GM13976 (cell line): ENCODE measurements at places on chromosomes 2 and 18.
A peak's percentile ranks its signal among the peaks of the same experiment; 100 is the strongest.

GRCh38 chr2:145813481-145813880, 1293.6 kb upstream of the ZEB2 start:
- DNase-seq: no peak

DNA sequence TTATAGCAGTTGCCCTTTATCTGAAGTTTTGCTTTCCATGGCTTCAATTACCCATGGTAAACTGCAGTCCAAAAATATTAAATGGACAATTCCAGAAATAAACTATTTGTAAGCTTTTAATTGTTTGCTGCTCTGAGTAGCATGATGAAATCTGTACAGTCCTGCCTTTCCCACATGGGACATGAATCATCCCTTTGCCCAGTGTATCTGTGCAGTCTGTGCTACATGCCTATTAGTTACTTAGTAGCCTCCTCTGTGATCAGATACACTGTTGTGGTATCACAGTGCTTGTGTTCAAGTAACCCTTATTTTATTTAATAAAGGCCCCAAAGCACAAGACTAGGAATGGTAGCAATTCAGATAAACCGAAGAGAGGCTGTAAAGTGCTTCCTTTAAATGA, 810.6 kb upstream of the PIK3C3 start:
- no peak for DNase-seq

- DNase-seq: no peak
Observed at GRCh38 chr2:192634557-192634956, 439.8 kb upstream of the TMEFF2 start.

DNA sequence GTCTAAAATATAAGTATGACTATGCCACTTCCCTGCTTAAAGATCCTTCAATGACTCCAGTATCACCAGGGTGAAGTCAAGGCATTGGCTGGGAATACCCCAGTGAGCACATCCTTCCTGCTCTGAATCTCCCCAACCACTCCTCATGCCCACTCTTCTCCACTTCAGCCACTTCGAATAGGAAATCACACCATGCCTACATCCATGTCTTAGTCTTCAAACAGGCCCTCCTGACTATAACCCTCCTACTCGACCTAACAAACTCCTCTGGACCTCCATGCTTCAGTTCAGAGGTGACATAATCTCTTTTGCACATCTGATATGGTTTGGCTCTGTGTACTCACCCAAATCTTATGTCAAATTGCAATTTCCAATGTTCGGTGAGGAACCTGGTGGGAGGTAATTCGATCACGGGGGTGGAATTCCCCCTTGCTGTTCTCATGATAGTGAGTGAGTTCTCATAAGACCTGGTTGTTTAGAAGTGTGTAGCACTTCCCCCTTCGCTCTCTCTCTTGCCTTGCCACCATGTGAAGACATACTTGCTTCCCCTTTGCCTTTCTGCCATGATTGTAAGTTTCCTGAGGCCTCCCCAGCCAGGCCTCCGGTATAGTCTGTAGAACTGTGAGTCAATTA, 87.8 kb upstream of the TFCP2L1 start:
- DNase-seq: no peak

DNA sequence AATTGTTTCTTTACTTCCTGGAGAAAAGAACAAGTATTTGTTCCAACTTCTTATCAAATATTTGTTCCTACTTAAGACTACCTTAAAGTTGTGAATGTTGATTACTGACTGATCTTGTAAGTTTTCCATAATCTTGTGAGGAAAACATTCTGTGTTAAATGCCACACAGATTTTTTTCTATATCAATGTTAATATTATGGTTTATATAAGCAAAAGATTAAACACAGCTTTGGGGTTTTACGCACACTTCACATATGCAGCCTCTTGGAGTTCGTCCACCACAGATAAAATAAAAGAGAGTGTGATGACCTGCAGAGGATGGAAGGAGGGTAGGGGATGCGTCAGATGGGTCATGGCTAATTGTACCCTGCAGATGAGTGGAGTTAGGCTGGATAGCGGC, 780.0 kb upstream of the SALL3 start:
- DNase-seq: no peak

GRCh38 chr2:46269001-46269400, 28.2 kb upstream of the EPAS1 start:
- no peak for DNase-seq

GRCh38 chr2:88671786-88672427, 19.6 kb upstream of the RPIA start:
- DNase-seq: peak; percentile 37

GRCh38 chr2:109438773-109439389, 174.9 kb downstream of the SEPTIN10 start:
- no peak for DNase-seq

DNA sequence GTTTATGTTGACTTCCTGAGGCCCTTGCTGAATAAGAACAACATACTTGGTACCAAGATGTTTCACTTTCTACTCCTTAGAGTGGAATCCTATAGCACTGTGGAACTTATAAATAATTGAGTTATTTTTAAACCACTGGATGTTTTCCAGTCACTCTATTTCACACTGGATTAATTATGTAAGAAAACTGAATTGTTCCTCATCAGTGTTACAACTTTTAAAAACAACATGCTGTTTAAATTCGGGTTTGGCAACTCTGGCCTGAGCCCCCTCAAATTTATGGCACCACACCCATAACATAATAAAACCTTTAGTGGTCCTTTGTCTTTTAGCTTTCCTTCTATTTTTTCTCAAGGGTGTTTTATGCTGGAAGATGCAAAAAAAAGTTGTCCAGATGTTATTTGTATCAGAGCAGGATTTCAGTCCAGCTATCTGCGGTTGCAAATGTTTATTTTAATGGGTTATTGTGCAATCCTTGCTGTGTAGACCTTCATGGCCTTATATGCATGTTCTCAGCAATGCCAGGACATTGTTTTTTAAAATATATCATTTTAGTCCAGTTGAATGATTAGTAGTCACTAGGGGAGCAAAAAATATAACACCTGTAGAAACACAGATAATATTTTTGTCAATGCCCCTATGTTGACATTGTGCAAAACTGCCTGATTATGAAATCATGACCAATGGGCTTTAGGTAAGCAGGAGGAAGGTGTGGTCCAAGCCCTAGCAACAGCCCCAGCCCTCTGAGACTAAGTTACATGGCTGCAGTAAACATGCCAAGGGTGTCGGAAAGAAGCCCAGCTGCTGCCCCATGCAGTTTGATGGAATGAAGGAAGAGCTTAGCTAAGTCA, 638.0 kb upstream of the ZEB2 start:
- DNase-seq: no peak
